ENCODE measurements at places on chromosomes 4 and X. TPM values are rescaled to one million over a fixed set of nuclear protein-coding genes. Genes with fewer than 3 reads are reported as not detected.

DNA sequence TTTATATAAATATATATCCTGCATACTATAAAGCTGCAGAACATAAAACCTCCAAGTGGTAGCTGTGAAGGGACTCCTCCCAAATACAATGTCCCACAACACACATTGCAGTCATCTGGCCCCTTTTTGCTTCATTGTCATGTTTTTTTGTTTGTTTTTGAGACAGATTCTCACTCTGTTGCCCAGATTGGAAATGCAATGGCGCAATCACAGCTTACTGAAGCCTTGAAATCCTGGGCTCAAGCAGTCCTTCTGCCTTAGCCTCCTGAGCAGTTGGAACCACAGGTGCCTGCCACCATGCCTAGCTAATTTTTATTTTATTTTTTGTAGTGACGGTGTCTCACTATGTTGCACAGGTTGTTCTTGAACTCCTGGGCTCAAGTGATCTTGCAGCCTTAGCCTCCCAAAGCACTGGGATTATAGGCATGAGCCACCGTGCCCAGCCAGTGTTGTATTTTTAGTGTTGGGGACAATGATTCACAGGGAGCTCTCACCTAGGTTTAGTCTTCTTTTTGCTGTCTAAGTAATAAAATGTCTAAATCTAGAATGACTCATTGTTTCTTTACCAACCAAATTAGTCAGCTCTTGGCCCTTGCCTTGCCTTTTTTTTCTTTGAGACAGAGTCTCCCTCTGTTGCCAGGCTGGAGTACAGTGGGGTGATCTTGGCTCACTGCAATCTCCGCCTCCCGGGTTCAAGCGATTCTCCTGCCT, 24.0 kb upstream of the XIAP start:
- H3K27me3 ChIP-seq = no peaks in the 10 kb centered on the region
- no peak overlapping the region for H3K27ac ChIP-seq
- no peaks in the 10 kb centered on the region for H3K4me1 ChIP-seq
- H3K4me3 ChIP-seq = no peak overlapping the region

DNA sequence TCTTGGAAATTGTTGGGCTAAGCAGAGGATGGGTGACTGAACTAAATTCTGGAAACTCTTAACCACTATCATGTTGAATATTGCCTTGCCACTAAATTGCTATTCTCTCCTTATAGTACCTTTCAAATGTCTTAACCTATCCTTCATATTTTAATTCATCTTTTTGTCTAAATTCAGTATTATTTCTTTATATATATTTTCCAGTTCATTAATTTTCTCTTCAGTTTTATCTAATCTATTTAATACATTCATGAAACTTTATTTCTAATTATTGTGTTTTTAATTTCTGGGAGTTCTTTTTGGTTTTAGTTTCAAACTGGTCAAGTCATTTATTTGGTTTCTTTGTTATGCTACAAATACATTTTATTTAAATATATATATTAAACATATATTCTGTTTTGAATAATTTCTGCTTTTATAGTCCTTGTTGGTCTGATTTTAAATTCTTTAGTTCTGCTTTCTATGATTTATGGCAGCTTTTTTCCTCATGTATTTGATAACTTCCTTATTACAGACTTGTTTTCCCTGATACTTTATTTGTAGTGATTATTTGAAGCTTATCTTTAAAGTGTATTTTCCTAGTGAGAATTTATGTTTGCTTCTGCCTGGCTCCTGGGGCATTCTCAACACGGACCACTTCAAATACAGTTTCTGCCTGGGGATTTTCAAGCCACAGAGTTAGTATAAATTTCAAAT, 8.5 kb upstream of the GUCY1A1 start:
- H3K36me3 ChIP-seq = no peaks in the 10 kb centered on the region
- no peaks in the 10 kb centered on the region for H3K27me3 ChIP-seq
- no peak overlapping the region for H3K27ac ChIP-seq
- H3K4me3 ChIP-seq = no peak overlapping the region

DNA sequence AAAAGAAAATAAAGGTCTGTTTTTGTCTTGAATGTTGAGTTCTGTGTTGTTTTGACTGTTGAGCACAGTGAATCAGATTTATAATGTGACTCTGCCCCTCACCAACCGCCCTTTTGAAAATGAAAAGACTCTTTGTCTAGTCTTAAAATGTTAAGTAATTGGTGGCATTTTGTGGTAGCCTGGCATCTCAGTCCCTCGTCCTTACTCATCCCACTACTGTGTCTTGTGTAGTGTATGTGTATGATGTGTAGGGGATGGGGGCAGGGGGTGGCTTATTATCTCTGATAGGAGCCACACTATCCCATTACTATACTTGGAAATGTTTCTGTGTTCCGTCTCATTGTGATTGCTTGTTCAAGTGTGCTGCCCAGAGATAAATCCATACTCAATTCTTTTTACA, 12.2 kb downstream of the KLHL34 start:
- H3K36me3 ChIP-seq = no peaks in the 10 kb centered on the region
- H3K4me1 ChIP-seq = no peaks in the 10 kb centered on the region
- no peak for DNase-seq
- H3K27me3 ChIP-seq = no peaks in the 10 kb centered on the region
- no peak overlapping the region for H3K4me3 ChIP-seq
- no peak overlapping the region for H3K27ac ChIP-seq

DNA sequence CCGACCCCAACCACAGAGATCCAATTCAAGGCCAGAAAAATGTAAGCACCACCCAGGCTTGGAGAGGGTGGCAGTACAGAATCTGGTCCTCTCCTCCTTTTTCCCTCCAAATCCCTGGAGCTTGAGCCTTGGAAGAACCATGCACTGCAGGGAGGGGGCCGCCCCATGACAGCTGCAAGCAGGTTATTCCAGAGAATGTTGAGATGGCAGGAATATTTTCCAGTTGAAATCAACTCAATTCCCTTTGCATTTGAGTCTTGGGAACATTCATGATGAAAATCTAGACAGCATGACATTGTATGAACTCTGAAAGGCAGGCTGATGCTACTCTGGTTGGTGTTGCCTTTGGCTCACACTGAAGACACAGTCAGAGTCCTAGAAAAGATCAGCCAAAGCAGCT, 386.6 kb upstream of the FGF16 start:
- no peaks in the 10 kb centered on the region for H3K27me3 ChIP-seq
- H3K4me3 ChIP-seq = no peak overlapping the region
- no peaks in the 10 kb centered on the region for H3K36me3 ChIP-seq
- no peak overlapping the region for H3K27ac ChIP-seq

DNA sequence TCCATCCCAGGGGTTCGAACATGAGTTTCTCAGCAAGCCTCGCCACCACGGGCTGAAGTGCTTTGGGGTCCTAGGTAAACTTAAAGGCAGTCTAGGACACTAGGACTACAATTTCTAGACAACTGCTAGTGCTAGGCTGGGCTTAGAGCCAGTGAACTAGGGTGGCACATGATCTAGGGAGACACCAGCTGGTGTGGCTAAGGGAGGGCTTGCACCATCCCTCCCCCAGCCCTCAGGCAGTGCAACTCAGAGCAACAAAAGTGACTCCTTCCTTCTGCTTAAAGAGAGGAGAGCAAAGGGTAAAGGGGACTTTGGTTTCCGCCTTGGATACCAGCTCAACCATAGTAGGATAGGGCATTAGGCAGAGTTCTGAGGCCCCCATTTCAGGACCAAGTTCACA, 162.5 kb upstream of the AFF2 start:
- DNase-seq = no peak
- no peak overlapping the region for H3K27ac ChIP-seq
- H3K4me3 ChIP-seq = no peak overlapping the region
- H3K4me1 ChIP-seq = no peaks in the 10 kb centered on the region
- no peaks in the 10 kb centered on the region for H3K27me3 ChIP-seq

- no peak overlapping the region for H3K4me3 ChIP-seq
- no peak for DNase-seq
- no peaks in the 10 kb centered on the region for H3K27me3 ChIP-seq
- no peaks in the 10 kb centered on the region for H3K4me1 ChIP-seq
These were observed 60.6 kb upstream of the AFAP1 start for GRCh38 chr4:8000247-8000646.

Gene CPE
- total RNA-seq = 36.9 TPM

DNA sequence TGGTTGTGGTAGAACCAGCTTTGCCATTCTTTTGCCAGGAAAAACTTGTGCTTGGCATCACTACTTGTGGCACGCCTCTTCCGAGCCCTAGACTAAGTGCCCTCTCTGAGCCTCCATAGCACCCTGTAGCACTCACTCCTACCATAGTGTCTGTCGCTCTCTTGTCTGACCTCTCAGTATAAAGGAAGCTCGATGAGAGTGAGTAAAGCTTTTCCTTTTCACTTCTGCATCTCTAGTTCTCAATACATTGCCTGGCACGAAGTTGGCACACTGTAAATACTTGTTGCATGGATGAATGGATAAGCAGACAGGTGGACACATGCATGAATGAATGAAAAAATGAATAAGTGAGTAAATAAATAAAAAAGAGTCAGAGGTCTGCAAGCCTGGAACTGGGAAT, 48.3 kb downstream of the TLR10 start:
- H3K27me3 ChIP-seq = no peaks in the 10 kb centered on the region
- H3K4me1 ChIP-seq = peaks cover 9% of the 10 kb centered on the region
- no peak overlapping the region for H3K4me3 ChIP-seq
- no peak for DNase-seq
- no peaks in the 10 kb centered on the region for H3K36me3 ChIP-seq

Gene MTNR1A
- not detected for total RNA-seq

DNA sequence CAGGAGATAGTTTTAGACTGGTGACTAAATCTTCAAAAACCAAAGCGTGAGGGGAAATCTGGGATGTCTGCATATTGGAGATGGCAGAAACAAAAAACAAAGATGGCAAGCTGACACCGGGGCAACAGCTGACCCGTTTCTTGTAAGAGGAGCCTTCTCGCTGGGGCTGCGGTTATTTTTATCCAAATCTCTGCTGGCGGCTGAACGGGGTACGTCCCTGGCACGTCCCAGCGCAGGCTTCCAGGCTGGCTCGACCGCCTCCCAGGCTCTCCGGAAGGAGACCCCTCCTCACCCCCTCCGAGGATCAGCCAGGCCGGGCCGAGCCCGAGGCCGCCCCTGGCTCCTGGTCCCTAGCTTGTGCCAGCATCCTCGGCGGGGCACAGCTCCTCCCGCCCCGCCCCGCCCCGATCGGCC, 403 bp downstream of the SGCB start:
- H3K4me3 ChIP-seq = peak overlapping the region; percentile 70
- no peaks in the 10 kb centered on the region for H3K27me3 ChIP-seq
- H3K27ac ChIP-seq = peak overlapping the region; percentile 64

DNA sequence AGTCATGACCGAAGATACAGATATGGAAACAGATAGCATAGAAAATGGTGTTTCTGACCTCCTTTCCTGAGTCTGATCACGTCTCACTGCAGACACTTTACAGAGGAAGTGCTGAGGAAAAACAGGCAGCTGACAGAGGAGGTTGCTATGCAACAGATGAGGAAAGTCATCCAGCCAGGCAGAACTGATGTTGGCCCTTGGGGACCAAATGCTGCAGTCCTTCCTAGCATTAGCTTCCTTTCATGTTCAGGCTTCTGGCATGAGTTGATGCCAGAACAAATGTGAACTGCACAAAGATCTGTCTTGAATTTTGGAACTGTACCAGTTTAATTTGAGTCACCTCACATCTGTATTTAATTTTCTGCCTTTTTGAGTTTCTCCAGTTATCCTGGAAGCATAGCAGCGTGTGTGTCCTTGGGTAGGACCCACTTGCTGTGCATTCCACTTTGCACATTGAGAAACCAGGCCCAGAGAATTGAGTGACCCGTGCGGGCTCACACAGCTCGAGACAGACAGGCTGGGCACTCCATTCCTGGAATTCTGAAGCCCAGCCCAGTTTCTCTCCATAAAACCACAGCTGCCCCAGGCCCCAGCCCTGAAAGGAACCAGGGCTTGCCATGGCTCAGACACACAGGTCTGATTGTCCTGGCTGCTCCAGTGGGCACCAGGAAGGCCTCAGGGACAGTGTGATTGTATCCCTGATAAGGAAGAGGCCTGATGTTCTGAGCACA, 1.4 kb upstream of the MAGED1 start:
- H3K27ac ChIP-seq = peak overlapping the region; percentile 36
- no peaks in the 10 kb centered on the region for H3K36me3 ChIP-seq
- H3K4me1 ChIP-seq = no peaks in the 10 kb centered on the region
- no peak for DNase-seq
- H3K4me3 ChIP-seq = no peak overlapping the region

Gene HSFX4
- not detected for total RNA-seq

Gene P2RY4
- 0.38 TPM for total RNA-seq

GRCh38 chrX:136692271-136692670, 44.3 kb downstream of the CD40LG start:
- no peak for DNase-seq
- H3K36me3 ChIP-seq = peaks cover 13% of the 10 kb centered on the region
- H3K4me1 ChIP-seq = no peaks in the 10 kb centered on the region
- H3K27ac ChIP-seq = no peak overlapping the region
- no peaks in the 10 kb centered on the region for H3K27me3 ChIP-seq
- H3K4me3 ChIP-seq = no peak overlapping the region

Gene ANK2
- total RNA-seq = 14.0 TPM

- no peaks in the 10 kb centered on the region for H3K36me3 ChIP-seq
- H3K4me1 ChIP-seq = no peaks in the 10 kb centered on the region
- no peak overlapping the region for H3K27ac ChIP-seq
- no peak overlapping the region for H3K4me3 ChIP-seq
These were observed 38.6 kb downstream of the COL4A6 start for GRCh38 chrX:108399418-108400165.

Gene GABRQ
- total RNA-seq = not detected

Gene SPANXN3
- not detected for total RNA-seq

- no peaks in the 10 kb centered on the region for H3K27me3 ChIP-seq
- no peaks in the 10 kb centered on the region for H3K4me1 ChIP-seq
- no peaks in the 10 kb centered on the region for H3K36me3 ChIP-seq
- H3K27ac ChIP-seq = no peak overlapping the region
- H3K4me3 ChIP-seq = no peak overlapping the region
- no peak for DNase-seq
These were observed 50.6 kb downstream of the VGLL1 start for GRCh38 chrX:136582624-136583023.

GRCh38 chr4:154254999-154255398, 236.6 kb downstream of the DCHS2 start:
- H3K4me3 ChIP-seq = no peak overlapping the region
- no peak for DNase-seq
- H3K27me3 ChIP-seq = no peaks in the 10 kb centered on the region
- H3K36me3 ChIP-seq = no peaks in the 10 kb centered on the region

GRCh38 chr4:106941841-106942240, 94.3 kb downstream of the DKK2 start:
- H3K27ac ChIP-seq = no peak overlapping the region
- H3K36me3 ChIP-seq = no peaks in the 10 kb centered on the region
- DNase-seq = no peak

Gene PNMA3
- total RNA-seq = 0.41 TPM

All from lower lobe of right lung (tissue), 2 donors.